ENCODE measurements at places on chromosomes 7 and 10.

DNA sequence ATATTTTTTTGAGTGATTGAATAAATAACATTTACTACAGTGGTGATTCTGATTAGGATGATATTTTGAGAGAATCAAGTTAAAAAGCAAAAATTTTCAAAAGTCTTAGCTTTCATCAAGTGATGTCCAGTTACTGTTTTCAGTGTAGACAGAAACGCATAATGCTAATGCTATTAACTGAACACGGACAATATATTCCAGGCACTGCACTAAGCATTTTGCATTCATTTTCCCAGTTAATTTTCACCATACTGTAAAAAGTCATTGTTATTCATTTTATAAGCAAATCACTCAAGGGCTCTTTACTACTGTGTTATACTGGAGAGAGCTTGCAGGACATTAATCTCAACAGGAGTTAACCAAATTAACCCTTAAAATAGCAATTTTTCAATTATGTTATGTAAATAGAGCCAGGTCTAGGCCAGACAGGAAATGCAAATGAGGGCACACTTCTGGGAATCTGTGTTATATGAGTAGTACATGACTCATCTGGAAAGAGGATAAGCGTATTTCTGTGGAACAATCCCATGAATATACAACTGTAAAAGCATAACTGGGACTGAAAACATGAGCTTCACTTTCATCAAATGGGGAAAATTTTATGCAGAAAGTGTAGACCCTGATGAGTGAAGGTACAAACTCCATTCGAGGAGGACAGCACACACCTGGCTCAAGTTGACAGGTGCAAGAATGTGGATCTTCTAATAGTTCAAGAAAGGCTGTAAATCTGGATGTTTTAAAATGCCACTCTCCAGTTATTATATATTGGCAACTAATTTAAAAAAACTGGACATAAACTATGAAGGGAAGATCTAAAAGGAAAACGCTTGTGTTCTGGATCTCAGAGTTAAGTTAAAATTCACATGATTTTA, 75.4 kb downstream of the ANK3 start:
- DNase-seq: no peak

- no peak for DNase-seq
These were observed 9.2 kb downstream of the ZNF488 start for GRCh38 chr10:47374611-47375536.

DNA sequence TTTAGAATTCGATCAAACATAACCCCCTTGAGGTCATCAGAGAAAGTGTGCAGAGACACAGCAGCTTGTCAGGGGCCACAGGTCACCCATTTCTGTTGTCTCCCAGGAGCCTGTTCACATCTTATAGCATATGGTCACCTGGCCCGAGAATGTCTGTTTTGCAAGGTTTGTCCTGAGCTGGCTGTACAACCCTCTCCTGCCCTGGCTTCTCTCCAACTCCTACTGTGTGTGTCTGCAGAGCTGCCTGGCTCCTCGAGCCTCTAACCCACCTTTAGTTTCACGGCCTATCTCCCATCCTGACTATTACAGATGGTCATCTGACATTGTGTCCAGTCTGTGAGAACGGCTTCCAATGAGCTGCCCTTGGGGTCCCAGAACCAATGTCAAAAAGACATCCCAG, 683.4 kb downstream of the SDK1 start:
- DNase-seq: no peak

GRCh38 chr7:100804681-100805431, 22.5 kb downstream of the EPHB4 start:
- no peak for DNase-seq

- peak; percentile 61 for DNase-seq
These were observed 66.1 kb downstream of the MTPN start for GRCh38 chr7:135911099-135911498.

DNA sequence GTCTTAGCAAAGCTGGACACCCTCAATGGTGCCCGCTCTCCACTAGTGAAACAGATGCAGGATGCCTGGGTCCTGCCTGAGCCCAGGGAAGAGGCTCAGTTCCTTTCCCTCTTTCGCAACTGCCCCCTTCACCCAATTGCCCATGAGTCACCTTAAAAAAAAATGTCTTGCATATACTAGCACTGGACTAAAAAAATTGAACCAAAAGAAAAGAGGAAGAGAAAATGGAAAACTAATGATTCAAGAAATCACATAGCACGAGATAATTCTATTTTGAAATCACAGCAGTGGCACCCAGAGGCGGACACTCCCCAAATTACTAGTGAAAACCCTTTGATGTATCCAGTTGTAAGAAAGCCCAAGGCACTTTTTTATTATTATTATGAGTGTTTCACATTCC, 972.5 kb downstream of the LRMDA start:
- DNase-seq: no peak

DNA sequence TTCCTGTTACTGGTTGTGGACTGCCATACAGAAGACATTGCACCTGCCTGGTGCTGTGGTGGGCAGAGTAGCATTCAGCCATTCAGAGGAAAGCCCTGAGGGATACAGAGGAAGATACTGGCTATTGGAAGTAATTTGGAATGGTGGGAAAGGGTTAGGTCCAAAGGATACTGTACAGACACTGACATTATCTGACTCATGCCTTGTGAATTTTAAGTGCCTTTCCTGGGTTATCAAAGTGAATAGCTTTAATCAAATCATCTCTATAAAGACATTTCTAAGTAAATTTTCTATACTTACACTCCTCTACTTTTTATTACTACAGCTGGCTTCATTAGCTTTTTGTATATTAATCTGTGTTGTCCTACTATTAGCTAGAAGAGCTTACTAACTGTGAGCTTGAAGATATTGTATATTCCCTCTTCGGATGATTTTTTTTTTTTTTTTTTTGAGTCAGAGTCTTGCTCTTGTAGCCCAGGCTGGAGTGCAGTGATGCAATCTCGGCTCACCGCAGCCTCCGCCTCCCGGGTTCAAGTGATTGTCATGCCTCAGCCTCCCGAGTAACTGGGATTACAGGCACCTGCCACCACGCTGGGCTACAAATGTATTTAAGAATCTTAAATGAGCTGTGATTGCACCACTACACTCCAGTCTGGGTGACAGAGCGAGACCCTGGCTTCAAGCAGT, 186.5 kb downstream of the ADK start:
- DNase-seq: no peak

GRCh38 chr7:138030679-138031351, 28.9 kb upstream of the CREB3L2 start:
- no peak for DNase-seq
